ENCODE measurements at places on chromosomes 3 and 15.
A peak's percentile ranks its signal among the peaks of the same experiment; 100 is the strongest.

DNA sequence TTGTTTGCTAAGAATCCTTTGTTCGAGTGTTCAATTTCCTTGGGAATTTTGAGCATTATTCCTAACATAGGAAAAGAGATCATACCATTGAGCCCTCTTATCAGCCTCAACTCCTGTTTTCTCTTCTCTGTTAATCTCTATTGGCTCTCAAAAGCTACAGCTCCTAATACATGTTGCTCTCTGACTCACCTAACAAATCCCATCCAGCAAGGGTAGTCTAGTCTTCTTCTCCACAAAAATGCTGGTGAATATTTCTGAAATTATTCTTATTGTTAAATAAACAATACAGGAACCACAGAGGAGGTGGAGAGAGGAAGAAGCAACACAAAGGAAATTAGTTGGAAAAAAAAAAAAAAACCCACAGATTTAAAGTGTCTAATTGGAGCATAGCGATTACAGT lies 325.8 kb upstream of the NAALADL2 start:
- DNase-seq, result peak; percentile 6

DNA sequence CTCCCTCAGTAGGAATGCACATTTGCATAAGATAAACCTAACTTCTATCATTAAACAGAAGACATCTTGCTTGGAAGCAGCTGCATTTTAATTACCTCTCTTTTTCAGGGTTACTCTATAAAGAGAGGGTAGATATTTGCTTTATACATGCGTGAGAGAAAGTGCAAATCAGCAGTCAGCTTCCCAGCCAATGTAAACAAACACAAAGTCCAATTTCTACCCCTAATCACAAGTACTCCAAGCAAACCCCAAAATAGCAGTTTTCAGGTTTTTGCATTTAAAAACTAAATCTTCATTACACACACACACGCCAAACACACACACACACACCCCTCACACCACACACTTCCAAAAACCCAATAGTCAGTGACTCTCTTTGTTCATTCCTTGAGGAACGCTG lies 303.9 kb upstream of the ALCAM start:
- DNase-seq, result no peak

- DNase-seq, result peak; percentile 32
Measured at GRCh38 chr3:165491487-165491886, 295.3 kb upstream of the SLITRK3 start.

DNA sequence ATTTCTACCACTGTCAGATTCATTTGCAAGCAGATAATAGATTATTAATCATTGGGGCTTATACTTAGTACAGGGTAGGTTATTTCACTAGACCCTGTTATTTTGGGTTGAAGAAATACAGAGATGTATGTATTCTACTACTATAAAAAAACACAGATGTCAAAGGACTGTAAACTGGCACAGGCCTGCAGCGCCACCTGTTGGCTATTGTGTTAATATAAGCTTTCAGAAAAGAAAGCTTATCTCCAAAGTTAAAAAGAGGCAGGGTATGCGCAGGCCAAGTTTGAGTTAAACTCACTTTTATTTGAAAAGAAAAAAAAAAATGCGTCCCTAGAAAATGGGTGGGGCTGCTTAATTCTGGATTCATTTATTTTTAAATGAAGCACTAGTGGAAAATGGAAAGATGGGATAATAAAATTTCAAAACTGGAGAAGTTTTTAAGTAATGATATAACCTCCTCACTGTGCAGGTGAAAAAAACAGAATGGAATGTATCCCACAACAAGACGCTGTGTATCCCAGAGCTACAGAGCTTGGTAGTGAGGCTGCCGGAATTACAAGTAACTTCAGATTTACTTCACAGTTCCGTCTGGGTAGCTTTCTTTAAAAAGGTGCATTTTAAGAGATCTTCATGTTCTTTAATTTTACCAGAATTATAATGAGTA lies 407.2 kb upstream of the TGFBR2 start:
- peak; percentile 26 for DNase-seq

DNA sequence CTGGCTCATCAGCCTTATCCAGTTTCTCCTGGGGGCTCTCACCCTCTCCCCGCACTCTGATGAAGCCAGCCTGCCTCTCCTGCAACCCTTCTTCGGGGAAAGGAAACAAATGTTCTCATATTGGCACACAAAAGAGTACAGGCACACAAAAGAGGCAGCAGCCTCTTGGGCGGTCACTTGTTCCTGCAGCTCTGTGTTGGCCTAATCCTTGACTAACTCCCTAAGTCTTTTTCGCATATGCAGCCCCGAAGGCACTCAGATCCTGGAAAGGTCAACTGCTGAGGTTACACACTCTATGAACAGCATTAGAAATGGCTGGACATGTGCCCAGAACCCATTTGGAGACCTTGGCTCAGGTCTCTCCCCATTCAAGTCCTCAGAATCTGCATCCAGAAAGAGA lies 7.4 kb upstream of the CAMP start:
- no peak for DNase-seq

DNA sequence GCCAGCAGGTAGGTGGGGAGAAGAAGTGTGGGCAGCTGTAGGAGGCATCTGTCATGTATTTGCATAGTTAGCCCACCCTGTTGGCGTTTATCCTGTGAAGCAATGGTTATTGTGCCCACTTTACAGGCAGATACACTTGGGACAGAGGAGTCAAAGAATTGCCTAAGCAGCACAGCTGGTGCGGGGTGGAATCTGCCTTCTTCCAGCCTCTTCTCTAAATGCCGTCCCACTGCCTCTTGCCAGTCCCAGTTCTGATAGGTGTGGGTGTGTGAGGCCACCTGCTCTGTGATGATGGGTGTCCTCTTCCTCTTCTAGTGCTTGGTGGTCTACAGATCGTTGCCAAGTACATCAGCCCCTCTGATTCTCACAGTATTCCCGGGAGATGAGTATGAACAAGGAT lies 80.9 kb downstream of the ABHD5 start:
- no peak for DNase-seq

- no peak for DNase-seq
Measured at GRCh38 chr3:178806651-178807050, 265.0 kb downstream of the ZMAT3 start.

DNA sequence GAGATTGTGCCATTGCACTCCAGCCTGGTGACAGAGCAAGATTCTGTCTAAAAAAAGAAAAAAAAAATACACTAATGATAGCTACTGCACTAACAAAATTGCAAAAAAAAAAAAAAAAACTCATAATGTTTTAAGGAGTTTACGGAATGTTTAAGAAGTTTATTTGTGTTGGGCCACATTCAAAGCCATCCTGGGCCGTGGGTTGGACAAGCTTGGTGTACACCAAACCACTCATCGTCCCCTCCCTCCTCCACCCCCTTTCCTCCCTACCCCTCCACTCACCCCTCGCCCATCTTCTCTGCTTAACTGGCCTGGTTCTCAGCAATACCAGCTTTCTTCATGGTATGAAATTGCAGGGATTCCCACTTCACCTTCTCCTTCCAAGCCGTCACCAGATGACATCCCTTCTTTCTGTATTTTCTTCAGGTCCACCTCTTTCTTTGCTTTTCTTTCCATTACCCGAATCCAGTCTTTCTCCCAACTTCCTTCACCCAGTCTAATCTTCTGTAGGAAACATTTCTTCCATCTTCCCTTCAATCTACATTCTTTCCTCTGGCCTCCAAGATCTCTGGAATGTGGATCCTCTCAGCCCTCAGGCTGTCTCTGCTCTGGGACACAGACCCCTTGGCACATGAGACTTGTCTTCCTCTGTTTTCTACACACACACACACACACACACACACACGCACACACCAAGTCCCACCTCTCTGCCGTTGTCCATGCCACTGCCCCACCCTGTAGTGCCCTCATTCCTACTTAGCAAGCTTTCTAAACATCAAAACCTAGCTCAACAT lies 3.5 kb upstream of the MESP1 start:
- DNase-seq, result no peak

- DNase-seq, result no peak
Measured at GRCh38 chr3:123401836-123402530, 46.9 kb downstream of the ADCY5 start.

GRCh38 chr15:57343048-57343447 lies 33.3 kb upstream of the CGNL1 start:
- DNase-seq, result no peak

- no peak for DNase-seq
Measured at GRCh38 chr3:32719335-32719734, 34.3 kb downstream of the CNOT10 start.

- peak; percentile 51 for DNase-seq
Measured at GRCh38 chr3:10738688-10739372, 77.2 kb upstream of the SLC6A11 start.

GRCh38 chr3:154749514-154749913 lies 319.5 kb upstream of the GPR149 start:
- DNase-seq, result no peak

GRCh38 chr15:94858449-94858848 lies 627.1 kb downstream of the MCTP2 start:
- no peak for DNase-seq

DNA sequence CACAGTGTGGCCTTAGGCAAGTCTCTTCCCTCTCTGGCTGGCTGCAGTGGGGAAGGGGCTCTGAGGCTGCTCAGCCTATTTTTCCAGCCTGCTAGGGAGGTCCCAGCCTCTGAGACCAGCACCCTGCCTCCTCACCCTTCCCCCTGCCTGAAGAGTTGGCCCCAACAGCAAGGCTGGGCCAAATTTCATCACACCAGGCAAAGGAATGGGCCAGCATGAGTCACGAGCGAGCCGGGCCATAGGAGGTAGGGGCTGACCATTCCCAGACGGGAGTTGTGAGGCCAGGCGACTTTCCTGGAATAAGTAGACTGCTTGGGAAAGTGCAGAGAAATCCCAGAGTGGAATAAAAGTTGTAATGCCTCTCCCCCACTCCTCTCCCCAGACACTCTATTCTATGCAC lies 5.7 kb upstream of the FBLN2 start:
- peak; percentile 88 for DNase-seq

DNA sequence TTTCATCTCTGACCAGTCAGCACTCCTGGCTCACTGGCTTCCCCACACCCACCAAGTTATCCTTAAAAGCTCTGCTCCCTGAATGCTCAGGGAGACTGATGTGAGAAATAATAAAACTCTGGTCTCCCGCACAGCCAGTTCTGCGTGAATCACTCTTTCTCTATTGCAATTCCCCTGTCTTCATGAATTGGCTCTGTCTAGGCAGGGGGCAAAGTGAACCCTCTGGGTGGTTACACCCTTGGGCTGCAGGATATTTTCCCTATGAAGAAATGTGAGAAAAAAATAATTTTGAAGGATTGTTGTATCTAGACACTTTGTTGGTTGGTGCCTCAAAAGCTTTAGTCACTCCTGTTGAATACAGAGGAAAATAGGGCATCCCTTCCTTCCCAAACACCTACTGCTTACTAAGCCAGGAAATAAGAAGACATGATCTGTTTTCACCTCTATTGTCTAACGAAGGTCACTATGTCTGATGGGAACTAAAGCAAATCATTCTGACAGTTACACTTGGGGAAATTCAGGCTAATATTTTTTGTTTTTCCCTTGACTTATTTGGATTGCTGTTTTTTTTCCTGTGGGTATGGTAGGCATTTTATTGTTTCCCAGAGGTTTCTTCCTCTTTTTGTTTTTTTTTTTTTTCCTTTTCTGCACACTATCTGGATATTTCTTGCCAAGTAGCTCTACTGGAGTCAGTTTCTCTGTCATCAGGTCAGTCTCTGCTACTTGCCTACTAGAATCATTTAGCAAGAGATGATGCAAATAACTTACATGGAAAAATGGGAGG lies 15.3 kb upstream of the TNFSF10 start:
- no peak for DNase-seq

- no peak for DNase-seq
Measured at GRCh38 chr3:191068946-191069813, 129.9 kb upstream of the OSTN start.

DNA sequence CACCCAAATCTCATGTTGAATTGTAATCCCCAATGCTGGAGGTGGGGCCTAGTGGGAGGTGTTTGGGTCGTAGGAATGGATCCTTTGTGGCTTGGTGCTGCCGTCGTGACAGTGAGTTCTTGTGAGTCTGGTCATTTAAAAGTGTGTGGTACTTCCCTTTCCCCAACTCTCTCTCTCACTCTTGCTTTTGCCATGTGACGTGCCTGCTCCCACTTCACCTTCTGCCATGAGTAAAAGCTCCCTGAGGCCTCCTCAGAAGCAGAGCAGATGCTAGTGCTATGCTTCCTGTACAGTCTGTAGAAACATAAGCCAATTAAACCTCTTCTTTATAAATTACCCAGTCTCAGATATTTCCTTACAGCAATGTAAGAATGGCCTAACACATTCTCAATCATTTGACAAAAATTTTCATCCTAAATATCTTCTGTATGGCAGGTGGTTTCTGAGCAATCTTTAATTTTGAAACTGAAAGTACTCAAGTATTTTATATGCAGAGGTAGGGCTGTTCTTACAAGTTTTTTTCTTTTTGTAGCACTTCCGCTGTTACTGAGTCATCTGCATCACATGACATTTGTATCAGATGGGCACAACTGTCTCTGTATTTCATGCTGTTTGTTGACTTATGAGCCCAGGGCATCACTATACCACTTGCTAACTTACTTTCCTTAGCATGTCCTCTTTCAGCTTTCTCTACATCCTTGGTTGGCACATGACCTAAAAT lies 8.8 kb downstream of the RPL39L start:
- DNase-seq, result peak; percentile 4

DNA sequence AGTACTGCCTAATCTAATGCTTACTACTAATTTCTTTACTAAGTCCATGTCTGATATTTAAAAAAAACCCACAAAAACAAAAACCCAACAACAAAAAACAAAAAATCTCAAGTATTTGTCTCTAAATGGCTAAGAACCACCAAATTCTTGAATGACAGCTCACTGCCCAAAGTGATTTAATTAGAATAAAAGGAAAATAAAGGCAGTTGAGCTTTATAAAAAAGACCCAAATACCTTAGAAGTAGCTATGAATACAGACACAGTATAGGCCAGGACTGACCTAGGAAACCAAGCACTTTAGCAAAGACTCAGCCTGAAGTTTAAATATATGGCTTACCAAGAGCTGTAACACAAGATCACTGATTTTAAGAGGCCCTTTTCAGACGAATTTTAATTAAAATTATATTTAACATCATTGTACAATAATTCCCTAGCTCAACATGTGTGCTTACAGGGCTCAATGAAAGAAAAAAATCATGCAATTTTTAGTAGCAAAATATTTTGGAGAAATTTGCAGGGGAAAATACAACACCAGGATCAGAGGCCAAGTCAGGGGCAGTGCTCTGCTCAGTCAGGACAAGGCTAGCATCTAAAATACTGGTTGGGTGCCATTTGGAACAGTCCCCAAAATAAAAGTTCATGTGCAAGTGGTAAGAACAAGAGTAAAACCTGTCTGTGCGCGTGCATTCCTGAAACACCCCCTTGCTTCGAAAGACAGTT lies 24.8 kb downstream of the UQCC5 start:
- DNase-seq, result no peak

DNA sequence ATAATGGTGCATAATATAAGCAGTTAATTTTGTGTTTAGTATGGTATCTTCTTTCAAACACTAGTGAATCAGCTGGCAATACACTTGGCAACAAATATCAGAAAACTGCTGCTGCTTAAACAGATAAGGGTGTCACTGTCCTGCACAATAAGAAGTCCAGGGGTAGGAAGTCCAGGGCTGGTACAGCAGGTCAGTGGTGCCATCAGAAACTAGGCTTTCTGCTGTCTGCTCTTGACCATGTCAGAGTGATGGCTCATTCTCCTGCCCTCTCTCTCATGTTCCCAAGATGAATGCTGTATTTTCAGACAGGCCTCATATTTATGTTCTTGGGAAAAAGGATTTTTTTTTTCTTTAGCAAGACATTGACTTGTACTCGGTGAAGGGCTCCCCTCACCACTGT lies 9.2 kb upstream of the GRK7 start:
- DNase-seq, result no peak

All from fibroblast of gingiva (primary cell).